ENCODE measurements at places on chromosomes 5 and 9. TPM values are rescaled to one million over a fixed set of nuclear protein-coding genes. Genes with fewer than 3 reads are reported as not detected.

Gene SOHLH1
- under 0.01 TPM for total RNA-seq

Gene GFPT2
- 9.9 TPM for total RNA-seq

Gene CYLC2
- total RNA-seq: not detected

Gene FOXI1
- not detected for total RNA-seq

Gene WDR38
- total RNA-seq: not detected

Gene SPINK4
- not detected for total RNA-seq

Gene PCDHA7
- 0.52 TPM for total RNA-seq

Gene ADAMTS6
- total RNA-seq: 2.6 TPM

Gene SLC6A7
- total RNA-seq: not detected

Gene CCDC152
- total RNA-seq: 1.6 TPM

Gene GFI1B
- 1.0 TPM for total RNA-seq

Gene DAB2
- total RNA-seq: 91.3 TPM

Gene CD72
- 2.1 TPM for total RNA-seq
